Suprapubic skin (tissue), 4 donors: ENCODE measurements at places on chromosomes 1 and 21. TPM values are rescaled to one million over a fixed set of nuclear protein-coding genes. Genes with fewer than 3 reads are reported as not detected.

Gene INAVA
- 110 TPM for total RNA-seq

Gene GPR37L1
- total RNA-seq, result not detected

Gene TFF2
- not detected for total RNA-seq

Gene LYPD8
- not detected for total RNA-seq

Gene PLEKHA6
- total RNA-seq, result 13.4 TPM

DNA sequence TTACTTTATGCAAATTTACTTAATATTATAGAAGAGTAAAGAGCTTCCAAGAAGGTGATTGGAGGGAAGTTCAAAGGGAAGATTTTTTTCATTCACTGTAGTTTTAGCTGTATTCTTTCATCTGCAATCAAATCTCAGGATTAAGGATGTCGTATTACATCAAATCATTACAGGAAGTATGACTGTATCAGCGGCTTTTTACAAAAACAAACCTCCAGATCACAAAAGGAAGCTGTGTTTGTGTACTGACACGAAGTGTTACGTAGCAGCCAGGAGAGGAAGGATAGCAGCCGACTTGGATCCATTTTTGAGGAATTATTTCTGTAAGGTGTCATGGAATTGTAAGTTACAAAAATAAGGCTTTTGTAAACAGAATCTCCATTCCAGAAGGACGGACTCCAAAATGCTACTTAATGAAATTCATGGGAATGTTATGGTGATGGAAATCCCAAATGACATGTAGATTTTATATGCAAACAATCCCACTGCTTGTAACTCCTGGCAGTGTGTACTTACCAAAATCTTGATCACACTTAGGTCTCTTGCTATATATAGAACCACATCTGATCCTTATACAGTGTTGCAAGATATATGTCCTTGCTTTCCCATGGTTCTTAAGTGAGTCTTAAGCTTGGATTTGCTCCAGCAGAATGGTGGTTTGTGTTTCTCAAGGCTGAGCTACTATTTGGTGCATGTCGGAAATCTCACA is 49.8 kb downstream of the KCNJ15 start:
- DNase-seq, result no peak

GRCh38 chr1:203127666-203128430 is at the start of gene ADORA1:
Gene ADORA1 (plus strand): TSS chr1:203127726. CDS start chr1:203128842, 1,116 bp downstream.
- DNase-seq, result peak; percentile 78

DNA sequence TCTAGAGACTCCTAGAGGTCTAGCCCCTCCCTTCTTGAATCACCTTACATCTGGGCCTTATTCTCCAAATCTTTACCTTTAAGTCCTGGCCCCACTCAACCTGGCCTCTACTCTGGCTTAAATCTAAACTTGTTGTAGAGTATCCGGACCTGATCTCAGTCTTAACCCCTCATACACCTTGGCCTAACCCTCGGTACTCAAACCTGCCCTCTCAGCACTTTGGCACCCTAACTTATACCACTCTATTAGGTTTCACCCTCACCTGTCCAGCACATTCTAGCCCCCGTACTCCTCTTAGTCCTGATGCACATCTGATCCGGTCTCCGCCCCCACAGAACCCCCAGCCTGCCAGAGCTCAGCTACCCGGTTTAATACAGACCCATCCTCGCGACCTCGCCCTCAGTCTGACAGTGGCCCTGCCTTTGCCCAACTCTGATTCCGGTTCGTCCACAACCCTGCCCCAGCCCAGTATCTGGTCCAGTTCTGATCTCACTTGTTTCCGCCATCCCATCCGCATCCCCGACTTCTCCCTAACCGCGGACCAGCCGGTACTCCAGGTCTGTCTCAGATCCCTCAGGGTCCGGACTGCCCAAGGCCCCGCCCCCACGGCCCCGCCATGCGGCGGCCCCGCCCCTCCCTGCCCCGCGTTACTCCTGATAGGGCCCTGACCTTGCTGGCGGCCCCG is 1.5 kb downstream of the TRIM62 start:
- peak; percentile 95 for DNase-seq

DNA sequence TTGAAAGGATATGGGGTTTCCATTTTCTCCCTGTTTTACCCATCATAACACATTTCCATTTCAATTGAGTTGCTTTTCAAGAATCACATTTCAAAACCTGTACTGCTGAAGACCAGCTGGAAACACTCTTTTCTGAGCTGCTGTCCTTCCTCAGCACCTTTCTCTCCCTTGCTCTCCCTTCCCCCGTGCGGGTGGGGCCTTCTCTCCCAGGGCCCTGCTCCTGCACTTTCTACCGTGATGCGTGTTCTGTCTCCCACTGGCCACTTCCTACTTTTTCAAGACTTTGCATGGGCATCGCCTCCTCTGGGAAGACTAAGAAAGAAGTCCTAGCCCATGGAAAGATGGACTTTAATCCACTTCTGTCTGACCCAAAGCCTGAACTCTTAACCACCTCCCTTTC is 390.4 kb downstream of the PTPRU start:
- DNase-seq, result no peak

GRCh38 chr21:44749759-44750674 is 38.6 kb upstream of the TSPEAR start:
- no peak for DNase-seq

DNA sequence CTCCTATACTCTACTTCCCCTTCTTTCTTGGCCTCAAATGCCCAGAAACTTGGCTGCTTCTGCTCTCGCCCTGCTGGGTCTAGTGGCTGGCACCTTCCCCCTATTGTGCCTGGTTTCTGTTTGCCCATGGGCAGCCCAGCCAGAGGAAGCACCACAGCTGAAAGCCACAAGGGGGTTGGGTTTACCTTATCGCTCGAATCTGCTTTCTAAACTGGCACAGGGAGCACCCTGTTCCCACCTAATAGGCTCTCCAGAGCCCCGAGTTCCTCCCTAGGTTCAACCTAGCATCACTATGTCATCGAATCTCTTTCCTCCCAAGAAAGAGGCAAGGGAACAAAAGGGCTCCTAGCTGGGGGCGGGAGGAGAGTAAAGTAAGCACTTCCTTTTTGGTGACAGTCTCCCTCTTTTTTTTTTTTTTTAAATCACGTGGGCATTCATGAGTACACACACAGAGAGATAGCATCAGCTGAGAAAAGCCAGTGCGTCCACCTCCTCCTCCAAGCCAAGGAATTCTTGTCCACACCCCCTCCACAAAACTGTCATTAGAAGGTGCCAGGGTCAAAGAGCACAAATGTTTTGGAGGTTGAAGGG is 72.8 kb downstream of the PLEKHA6 start:
- DNase-seq, result no peak

GRCh38 chr1:205268846-205269680 is 41.3 kb downstream of the TMCC2 start:
- DNase-seq, result no peak

DNA sequence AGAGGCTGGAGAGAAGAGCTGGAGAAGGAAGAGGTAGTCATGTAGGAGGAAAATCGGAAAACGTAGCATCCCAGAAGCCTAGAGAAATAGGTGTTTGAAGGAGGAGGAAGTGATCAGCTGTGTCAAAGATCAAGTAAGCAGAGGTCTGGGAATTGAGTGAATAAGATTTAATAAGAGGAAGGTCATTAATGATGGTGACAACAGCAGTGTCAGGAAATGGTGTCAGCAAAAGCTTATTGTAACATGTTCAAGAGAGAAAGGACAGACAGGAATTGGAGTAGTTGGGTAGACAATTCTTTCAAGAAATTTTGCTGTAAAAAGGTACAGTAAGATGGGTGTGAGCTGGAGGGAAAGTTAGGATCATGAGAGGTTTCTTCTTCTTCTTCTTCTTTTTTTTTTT is 41.6 kb upstream of the SLC6A9 start:
- no peak for DNase-seq

DNA sequence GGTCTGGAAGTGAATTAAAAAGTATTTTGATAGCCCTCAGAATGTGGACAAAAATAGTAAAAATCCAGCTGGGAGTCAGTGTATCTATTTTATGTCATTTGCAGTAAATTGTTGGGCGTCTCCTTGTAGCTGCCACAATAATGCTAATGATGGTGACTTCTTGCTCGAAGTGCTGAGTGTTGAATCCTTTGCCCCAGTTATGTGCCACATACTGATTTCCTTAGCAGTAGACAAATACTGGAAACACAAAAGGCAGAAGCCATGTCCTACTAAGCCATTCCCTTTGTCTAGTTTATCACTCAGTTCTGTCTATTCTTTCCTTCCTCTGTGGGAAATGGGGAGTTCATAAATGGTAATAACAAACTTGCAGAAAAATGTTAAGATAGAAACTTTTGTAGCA is 70.7 kb upstream of the CXADR start:
- no peak for DNase-seq

DNA sequence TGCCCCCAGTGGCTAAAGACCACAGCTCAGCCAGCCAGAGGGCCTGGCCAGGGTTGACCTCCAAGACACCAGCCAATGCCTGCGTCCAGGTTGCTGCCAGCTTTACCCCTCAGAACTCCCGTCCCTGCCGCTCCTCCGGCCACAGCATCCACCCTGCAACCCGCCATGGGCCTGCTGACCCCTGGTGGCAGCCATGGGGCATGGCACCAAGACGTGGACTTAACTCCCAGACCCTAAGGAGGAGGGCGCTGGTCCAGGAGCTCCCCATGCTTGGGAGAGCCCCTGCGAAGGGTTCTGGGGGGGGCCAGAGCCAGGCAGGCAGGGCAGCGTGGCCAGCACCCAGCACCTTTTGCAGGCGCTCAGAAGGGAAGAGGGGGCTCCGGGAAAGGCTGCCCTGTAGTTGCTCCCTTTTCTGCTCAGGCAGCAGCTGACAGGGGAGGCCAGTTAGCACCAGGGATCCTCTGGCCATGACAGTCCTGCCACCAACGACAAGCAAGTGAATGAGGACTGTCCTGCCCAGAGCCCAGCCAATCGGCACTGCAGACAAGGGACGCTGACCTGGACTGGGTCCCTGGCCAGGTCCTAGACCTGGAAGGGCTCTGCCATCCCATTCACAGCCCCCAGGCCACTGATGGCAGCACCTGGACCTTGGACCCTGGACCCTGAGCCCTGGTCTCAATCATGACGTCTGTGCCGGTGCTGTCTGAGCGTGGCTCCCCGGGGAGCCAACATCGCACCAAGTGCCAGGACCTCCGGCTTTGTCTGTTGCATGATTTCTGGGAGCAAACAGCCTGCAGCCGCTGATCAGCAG is 246.2 kb downstream of the NPHP4 start:
- DNase-seq, result no peak
